Stimulated activated CD4-positive, alpha-beta T cell treated with anti-CD3 and anti-CD28 coated beads, TNF-alpha, amount 100 ng/mL, for 48 hours (primary cell): ENCODE measurements at places on chromosomes 5 and 9.

DNA sequence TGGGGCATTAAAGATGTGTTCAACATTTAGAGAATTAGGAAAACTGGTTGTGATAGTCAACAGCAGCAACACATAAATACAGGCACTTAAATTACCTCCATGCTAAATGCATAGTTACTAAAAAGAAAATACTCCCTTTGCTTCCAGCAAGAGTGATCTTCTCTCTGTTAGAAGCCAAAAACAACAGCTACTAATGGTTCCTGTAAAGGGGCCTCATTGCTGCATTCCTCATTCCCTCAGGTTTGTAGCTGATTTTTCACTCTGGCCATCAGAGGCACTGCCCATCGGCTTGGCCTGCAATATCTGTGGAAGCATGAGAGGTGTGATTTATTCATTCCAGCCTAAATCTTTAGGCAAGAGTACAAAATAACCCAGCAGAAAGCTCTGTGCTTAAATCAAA, 466.0 kb upstream of the ADAMTS16 start:
- DNase-seq = no peak

DNA sequence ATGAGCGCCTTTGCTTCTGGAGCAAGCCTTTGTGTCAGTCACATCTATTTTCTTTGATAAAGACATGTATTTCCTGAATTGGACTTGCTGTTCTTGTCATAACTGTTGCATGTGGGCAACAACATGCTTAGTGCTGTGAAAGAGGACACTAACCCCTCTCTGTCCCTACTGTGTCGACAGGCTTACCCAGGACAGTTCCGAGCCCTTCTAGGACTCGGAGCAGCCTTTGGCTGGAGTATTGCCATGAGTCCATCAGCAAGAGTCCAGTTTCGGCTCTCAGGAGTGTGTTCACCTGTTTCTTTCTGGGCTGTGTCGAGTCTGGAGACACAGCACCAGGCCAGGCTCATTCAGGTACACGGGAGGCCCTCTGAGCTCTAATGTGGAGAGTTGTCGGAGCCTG, 36.1 kb upstream of the PHF2 start:
- no peak for DNase-seq

DNA sequence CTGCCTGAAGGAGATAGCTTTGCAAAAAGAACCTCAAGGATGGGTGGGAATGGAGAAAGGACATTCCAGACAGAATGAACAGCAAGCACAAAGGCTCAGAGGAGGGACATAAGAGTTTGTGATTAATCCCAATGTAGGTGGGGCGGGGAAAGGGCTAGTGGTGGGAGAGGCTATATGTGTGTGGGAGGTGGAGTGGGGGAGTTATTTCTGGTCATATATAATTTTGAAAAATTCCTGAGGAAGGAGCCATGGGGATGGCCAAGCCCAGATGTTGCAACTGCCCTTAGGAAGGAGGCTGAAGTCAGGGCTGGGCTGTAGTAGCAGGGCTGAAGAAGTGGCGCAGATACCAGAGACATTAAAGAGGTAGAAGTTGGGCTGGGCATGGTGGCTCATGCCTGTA, 13.4 kb upstream of the CCL27 start:
- no peak for DNase-seq

- no peak for DNase-seq
Observed at GRCh38 chr5:10319202-10319851, 11.6 kb upstream of the CMBL start.

- no peak for DNase-seq
Observed at GRCh38 chr5:64299805-64300204, 134.2 kb downstream of the RNF180 start.

GRCh38 chr9:35690614-35691333, 1.0 kb upstream of the TPM2 start:
- DNase-seq = peak; percentile 31

DNA sequence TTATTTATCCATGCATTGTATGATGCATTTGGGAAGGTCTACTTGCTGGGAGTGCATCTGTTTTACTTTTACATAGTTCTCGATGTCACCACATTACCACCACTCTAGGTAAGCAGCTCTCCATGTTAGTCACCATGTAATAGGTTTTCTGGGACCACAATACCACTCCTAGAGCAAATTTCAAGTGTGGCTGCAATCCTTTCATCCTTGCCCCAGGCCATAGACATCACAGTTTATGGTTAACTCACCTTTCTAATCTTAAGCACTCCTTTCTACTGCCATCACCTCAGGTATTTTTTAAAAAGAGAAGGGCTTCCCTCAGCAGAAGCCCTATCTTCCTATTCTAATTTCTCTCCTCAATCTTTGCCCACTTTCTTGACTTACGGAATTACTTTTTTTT, 354.1 kb downstream of the PLK2 start:
- DNase-seq = no peak

- DNase-seq = no peak
Observed at GRCh38 chr5:61200582-61201155, 38.4 kb upstream of the SMIM15 start.

DNA sequence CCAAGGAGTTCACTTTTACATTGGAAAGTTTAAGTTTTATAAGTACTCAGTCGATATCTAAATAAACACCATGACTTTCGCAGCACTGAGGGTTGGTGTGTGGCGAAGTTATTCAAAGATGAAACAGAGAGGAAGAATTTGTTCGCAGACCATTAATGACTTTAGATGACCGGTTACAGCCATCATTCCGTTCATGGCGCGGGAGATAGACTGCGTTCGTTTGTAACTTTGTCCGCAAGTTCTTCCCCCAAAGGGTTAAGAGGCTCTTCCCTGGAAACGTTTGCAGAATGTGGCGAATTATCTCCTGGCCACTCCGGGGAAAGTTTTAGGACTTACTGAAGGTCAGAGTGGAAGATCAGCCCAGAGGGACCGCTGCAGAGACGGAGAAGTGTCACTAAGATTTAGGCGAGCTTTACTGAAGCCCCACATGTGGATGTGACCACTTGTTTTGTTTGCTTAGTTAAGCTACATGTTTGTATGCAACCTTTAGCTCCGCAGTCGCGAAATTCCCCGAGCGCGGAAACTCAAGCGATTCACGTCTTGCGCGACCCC, 2.2 kb upstream of the FOXD1 start:
- no peak for DNase-seq

DNA sequence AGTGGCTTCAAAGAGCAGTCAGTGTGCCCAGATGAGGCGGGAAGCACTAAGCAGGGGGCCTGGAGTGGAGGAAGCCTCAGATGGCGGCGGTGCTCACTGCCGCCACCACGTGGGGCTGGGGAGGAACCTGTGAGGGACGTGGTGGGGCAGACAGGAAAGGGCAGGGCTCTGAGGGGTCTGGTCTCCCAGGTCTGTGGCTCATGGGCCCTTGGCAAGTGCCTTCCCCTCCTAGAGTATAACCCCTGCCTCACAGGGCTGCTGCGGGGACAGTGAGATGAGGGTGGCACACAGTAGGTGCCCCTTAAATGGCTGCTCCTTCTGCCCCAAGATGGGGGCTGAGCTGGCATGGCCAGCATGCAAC, 26.6 kb downstream of the NR5A1 start:
- no peak for DNase-seq

- DNase-seq = no peak
Observed at GRCh38 chr9:134619983-134620661, 21.5 kb upstream of the COL5A1 start.

- DNase-seq = no peak
Observed at GRCh38 chr9:28317745-28318144, 744.5 kb upstream of the C9orf72 start.

DNA sequence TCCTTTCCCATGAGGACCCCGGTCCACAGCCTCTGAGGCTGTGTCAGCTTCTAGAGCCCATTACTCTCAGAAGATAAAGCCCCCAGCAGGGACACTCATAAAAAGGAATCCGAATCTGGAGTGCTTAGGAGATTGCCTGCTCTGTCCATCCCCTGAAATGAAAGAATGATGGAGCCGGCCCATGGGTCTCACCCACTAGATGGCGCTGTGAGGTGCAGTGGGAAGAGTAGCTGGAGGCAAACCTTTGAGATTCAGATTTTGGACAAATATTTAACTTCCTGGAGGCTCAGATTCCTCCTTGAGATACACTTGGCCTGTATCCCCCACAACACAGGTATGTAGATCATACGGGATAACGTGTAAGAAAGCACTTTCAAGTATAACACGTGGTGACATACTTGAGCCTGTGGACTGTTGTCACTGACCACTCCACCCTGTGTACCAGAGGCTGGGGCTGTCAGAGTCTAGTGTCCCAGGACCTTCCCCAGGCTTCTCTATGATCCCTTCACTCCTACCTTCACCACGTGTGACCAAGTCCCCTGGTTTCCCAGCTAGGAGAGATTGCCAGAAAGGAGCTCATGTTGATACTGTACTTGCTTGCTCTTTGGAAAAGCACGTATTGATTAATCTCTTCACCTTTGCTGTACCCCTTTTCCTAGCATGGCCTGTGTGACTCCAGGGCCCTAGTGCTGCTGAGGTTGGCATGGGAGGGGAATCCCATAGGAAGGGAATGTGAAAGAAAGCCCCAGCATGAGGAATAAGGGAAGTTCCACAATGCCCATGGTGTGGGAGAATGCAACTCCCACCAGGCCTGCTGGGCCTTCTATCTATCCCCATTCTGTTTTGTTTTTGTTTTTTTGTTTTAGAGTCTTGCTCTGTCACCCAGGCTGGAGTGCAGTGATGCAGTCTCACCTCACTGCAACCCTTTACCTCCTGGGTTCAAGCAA, 32.1 kb downstream of the TRMO start:
- DNase-seq = peak; percentile 43

DNA sequence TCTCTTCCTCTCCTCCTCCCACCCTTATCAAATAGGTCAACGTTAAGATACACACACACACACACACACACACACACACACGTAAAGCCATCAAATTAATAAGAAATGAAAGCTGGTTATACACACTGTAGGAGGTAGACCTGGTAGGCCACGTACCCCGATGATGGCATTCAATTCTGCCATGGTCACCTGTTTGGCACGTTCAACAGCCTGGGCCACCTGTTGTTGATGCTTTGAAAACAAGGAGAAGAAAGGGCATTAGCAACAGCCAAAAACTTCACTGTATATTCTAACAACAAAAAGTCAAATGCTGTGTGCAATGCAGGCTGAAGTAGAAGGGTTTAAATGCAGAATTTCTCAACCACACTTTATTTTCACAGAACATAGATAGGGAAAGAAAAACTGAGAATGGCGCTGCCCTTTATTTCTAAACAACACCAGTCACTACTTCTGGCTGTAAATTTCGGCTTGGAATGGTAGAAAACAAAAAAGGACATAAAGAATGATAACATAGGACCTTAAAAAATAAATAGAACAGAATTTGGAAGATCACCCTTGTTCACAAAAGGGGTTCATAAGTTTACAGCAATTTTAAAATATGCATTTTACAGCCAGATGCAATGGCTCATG, 37.2 kb downstream of the TLE1 start:
- no peak for DNase-seq

DNA sequence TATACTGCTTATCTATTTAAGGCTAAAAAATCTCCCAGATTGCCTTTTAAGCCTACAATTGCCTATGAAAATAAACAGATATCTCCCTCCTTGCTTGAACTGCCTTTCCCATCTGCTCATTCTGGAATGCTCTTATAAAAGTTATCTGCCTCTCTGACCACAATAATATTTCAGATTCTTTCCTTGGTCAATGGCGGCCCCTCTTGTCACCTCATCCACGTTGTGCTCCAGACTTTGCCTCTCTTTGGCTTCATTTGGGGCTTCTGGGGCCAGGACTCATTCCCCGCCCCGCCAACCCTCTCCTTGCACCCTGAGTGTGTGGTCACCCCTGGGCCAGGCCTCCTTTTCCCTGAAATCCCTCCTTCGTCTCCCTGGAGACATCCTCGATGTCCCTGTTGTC, 110.0 kb upstream of the RPS23 start:
- DNase-seq = no peak

- DNase-seq = no peak
Observed at GRCh38 chr5:26884481-26884880, 153.9 kb downstream of the CDH9 start.

DNA sequence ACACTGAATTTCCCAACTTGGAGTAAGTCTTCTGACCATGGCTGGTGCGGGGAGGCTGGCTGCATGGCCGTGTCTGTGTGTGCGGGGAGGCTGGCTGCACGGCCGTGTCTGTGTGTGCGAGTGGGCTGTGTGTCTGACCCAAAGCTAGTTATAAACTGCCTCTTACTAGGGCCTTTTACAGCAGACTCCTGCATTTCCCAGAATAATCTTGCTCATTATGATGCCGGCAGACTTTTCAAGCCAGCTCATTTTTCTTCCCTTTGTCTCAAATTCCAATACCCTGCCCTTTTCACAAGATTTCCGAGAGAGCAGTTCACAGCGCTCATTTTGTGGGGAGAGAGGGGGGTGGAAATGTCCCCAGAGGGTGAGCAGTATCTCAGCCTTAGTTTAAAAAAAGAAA, 470.7 kb upstream of the BRINP1 start:
- DNase-seq = no peak

- DNase-seq = no peak
Observed at GRCh38 chr5:158203261-158203660, 344.3 kb upstream of the CLINT1 start.

GRCh38 chr9:110447476-110447875, 109.8 kb upstream of the TXNDC8 start:
- no peak for DNase-seq

GRCh38 chr5:56211298-56211865, 21.7 kb downstream of the ANKRD55 start:
- DNase-seq = no peak

DNA sequence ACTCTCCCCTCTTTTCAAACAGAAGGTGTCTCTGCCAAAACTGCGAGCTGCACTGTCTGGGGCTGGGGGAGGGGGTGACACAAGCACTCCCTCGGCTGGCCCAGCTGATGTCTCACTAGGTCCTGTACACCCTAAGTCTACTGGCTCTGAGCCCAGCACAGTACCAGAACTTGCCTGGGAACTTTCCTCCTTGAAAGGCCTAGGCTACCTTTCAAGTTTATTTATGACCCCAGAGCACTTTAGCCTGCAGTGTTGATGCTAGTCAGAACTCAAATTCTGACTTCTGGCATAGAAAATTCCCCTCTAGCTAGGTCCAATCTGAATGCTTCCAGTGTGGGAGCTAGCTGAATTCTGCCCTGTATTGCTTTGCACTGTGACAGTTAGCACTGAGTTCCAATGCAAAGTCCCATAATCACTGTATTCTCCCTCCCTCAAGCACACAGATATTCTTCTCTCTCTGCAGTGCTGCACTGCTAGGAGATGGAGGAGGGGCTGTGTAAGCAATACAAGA, 10.5 kb downstream of the LURAP1L start:
- DNase-seq = no peak

- peak; percentile 58 for DNase-seq
Observed at GRCh38 chr9:112074250-112075008, 100.7 kb downstream of the SUSD1 start.

- DNase-seq = no peak
Observed at GRCh38 chr9:107784235-107784958, 294.8 kb upstream of the KLF4 start.
